ENCODE measurements at places on chromosomes 12 and 14. TPM values are rescaled to one million over a fixed set of nuclear protein-coding genes. Genes with fewer than 3 reads are reported as not detected.

- H3K4me1 ChIP-seq: no peaks in the 10 kb centered on the region
- no peak overlapping the region for H3K4me3 ChIP-seq
- no peaks in the 10 kb centered on the region for H3K36me3 ChIP-seq
- no peaks in the 10 kb centered on the region for H3K27me3 ChIP-seq
- DNase-seq: no peak
These were observed 311.0 kb downstream of the ALG10 start for GRCh38 chr12:34333337-34333736.

The ACVRL1 gene
- total RNA-seq: 0.36 TPM

- H3K4me1 ChIP-seq: 0 out of 2 replicates have a peak, but pooled peaks cover 3% of the 10 kb centered on the region
- peaks cover 85% of the 10 kb centered on the region for H3K36me3 ChIP-seq
- H3K27ac ChIP-seq: no peak overlapping the region
- no peak for DNase-seq
- H3K4me3 ChIP-seq: no peak overlapping the region
These were observed 85.4 kb upstream of the RTL1 start for GRCh38 chr14:100988956-100989355.

DNA sequence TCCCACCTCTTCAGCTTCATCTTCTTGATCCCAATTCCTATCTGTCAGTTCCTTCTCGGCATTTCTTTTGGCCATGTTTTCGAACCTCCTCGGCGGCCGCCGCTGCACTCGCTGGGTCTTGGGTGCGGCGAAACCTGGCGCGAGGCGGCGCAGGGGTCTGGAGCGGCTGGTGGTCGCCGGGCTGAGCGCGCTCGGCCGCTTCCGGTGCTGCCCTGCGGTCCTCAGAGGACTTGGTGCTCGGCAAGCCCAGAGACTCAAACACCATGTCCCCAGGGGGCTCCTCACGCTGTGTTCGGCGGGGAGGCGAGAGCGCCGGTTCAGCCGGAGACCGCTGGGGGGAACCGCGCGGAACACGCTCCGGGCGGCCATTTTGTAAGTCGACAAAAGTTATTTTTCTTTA is 51.8 kb downstream of the PPP1R36 start:
- H3K4me3 ChIP-seq: no peak overlapping the region
- no peaks in the 10 kb centered on the region for H3K27me3 ChIP-seq
- no peak for DNase-seq
- no peaks in the 10 kb centered on the region for H3K36me3 ChIP-seq
- no peaks in the 10 kb centered on the region for H3K4me1 ChIP-seq

- H3K4me3 ChIP-seq: no peak overlapping the region
- H3K27me3 ChIP-seq: no peaks in the 10 kb centered on the region
- no peak overlapping the region for H3K27ac ChIP-seq
- DNase-seq: no peak
- no peaks in the 10 kb centered on the region for H3K4me1 ChIP-seq
These were observed 6.7 kb upstream of the BATF start for GRCh38 chr14:75515629-75515996.

The FZD10 gene
- total RNA-seq: not detected

DNA sequence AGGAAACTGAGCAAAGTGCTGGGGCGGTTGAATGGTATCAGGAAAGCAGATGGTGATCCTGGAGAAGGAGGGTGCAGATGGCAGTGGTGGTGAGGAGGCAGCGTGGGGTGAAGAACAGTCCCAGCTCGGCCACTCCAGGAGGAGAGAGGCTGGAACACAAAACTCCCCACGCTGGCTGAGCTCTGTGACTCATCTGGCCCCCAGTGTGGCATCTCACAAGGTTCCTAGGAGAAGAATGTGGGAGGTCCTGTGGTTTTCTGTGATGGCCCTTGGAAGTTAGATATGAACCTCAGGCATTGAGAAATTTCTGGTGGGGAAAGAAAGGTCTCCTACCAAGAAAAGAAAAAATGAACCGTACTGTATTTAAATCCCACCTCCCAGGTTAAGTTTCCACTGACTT is 8.0 kb upstream of the NRXN3 start:
- no peak overlapping the region for H3K4me3 ChIP-seq
- H3K27me3 ChIP-seq: no peaks in the 10 kb centered on the region
- no peaks in the 10 kb centered on the region for H3K4me1 ChIP-seq
- no peak overlapping the region for H3K27ac ChIP-seq
- no peaks in the 10 kb centered on the region for H3K36me3 ChIP-seq

The ADAMTS20 gene
- 0.03 TPM for total RNA-seq

DNA sequence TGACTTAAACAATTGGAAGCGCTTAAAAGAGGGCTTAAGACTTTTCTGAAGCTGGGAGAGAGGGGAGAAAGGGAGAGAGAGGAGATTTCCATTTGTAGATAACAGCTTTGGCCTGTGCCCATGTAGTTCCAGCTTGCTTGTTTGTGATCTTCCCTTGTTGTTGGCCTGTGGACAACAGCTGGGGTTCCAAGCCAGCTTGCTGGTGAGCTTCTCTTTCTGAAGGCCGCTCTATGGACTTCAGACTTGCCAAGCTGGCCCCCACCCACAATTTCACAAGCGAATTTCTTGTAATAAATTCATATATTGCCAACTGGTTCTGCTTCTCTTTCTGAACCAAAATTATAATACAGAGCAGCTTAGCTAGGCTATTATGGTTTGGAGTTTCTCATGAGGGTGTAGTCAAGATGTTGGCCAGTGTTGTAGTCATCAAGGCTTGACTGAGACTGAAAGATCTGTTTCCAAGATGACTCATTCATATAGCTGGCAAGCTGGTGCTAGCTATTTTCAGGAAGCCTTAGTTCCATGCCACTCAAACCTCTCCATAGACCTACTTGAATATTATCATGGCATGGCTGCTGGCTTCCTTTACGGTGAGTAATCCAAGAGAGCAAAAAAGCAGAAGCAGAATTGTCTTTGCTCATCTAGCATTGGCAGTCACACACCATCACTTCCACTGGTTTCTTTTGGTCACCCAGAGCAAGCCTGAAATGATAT is 89.4 kb downstream of the ATP23 start:
- H3K4me3 ChIP-seq: no peak overlapping the region
- H3K27ac ChIP-seq: no peak overlapping the region
- H3K4me1 ChIP-seq: peaks cover 31% of the 10 kb centered on the region
- H3K27me3 ChIP-seq: peaks cover 2% of the 10 kb centered on the region
- no peaks in the 10 kb centered on the region for H3K36me3 ChIP-seq

DNA sequence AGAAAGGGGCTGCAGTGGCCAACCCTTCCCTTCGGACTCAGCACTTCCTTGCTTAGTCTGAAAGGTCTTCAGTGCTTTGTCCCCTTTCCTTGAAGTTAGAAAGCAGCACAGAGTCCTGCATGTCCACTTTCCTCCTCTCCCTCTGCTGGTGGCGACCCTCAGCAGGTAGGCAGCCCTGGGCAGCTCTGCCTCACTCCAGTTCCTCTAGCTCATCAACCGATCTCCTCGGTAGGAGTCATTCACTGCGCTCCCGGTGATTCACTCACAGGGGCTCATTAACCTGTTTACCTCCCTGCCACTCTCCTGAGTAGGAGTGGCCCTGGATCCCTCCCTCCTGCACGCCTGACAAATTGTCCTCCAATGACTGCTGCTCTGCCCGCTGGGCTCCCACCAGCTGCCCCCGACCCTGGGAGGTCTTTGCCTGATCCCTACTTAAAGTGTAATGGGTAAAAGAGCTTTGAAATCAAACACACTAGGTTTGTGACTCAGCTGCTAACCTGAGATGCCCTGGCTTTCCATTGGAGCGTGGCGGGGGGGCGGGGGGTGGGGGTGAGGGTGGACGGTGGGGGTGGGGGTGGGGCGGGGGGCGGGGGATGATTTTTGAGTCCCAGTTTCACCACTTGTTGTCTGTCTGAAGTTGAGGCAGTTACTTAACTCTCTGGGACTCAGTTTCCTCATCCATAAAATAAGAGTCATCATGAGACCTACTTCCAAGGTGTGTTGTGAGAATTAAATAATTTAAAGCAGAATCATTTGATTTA is 4.2 kb downstream of the SCNN1A start:
- peak; percentile 88 for DNase-seq
- no peaks in the 10 kb centered on the region for H3K36me3 ChIP-seq
- peaks cover 30% of the 10 kb centered on the region for H3K4me1 ChIP-seq
- H3K27ac ChIP-seq: peak overlapping the region; percentile 28
- H3K27me3 ChIP-seq: no peaks in the 10 kb centered on the region
- H3K4me3 ChIP-seq: no peak overlapping the region

DNA sequence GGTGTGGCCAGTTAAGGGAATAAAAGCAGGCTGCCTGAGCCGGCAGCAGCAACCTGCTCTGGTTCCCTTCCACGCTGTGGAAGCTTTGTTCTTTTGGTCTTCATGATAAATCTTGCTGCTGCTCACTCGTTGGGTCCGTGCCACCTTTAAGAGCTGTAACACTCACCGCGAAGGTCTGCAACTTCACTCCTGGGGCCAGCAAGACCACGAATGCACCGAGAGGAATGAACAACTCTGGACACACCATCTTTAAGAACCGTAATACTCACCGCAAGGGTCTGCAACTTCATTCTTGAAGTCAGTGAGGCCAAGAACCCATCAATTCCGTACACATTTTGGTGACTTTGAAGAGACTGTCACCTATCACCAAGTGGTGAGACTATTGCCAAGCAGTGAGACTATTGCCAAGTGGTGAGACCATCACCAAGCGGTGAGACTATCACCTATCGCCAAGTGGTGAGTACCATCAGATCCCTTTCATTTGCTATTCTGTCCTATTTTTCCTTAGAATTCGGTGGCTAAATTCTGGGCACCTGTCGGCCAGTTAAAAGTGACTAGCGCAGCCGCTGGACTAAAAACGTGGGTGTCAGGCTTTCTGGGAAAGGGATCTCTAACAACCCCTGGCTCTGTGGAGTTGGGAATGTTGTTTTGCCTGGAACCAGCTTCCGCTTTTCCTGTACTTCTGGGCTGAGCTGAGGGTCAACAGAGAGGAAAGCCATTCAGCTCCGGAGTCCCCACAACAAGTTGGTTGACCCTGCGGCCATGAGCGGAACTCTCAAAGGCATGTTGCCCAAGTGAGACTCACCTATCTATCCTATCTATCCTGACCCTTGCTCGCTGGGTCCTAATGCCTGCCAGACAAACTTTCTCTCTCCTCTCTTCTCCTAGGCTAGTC is at the start of gene DHRS2:
Gene DHRS2, plus strand, starts transcription at position 48 of the 895 bp plus-strand sequence. CDS start 2,501 bp downstream, outside the sequence.
- no peak within 1 kb of the TSS for H3K4me3 ChIP-seq
- H3K4me1 ChIP-seq: no peaks in the 10 kb centered on the region
- no peaks in the 10 kb centered on the region for H3K36me3 ChIP-seq
- no peaks in the 10 kb centered on the region for H3K27me3 ChIP-seq

DNA sequence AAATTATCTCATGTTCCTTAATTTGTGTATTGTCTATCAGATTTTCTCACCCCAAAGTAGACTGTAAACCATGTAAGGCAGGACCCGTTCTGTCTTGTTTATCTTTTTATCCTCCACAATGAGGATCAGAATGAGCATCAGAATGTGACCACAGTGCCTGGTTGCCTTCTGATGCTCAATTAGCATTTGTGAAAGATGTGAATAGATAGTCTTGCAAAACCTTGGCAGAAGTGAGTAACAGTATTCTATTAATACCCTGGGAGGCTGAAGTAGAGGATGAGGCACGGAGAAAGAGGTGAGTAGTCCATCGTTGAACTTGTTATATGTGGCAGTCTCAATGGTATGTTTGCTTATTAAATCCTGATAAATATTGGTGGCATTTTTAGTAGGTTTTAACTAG is 781.4 kb downstream of the NRXN3 start:
- H3K27me3 ChIP-seq: no peaks in the 10 kb centered on the region
- no peak overlapping the region for H3K27ac ChIP-seq
- no peak for DNase-seq
- no peaks in the 10 kb centered on the region for H3K36me3 ChIP-seq
- no peak overlapping the region for H3K4me3 ChIP-seq

The TDRD9 gene
- not detected for total RNA-seq

DNA sequence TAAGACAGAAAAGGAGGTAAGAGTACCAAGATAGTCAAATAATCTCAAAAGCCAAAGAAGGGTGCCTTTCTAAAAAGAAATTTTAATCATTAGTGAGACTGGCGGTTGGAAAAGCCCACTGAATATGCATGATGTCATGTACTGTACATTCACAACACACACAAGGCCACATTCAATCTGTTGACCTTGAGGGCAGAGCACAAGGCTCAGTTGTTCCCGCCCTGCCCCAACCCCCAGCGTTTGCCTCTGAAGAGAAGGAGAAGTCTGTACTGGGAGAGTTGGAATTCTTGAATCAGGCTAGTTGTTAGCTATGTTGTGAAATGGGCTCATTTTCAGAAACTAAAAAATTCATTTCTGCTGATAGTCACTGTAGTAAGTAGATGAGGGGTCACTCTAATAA is 50.2 kb upstream of the NID2 start:
- H3K4me3 ChIP-seq: no peak overlapping the region
- no peaks in the 10 kb centered on the region for H3K36me3 ChIP-seq
- DNase-seq: no peak
- no peaks in the 10 kb centered on the region for H3K4me1 ChIP-seq
- no peak overlapping the region for H3K27ac ChIP-seq

GRCh38 chr12:124264089-124264795 is 30.7 kb upstream of the RFLNA start:
- no peak overlapping the region for H3K27ac ChIP-seq
- no peak overlapping the region for H3K4me3 ChIP-seq
- H3K36me3 ChIP-seq: no peaks in the 10 kb centered on the region
- no peaks in the 10 kb centered on the region for H3K27me3 ChIP-seq
- peaks cover 10% of the 10 kb centered on the region for H3K4me1 ChIP-seq
- no peak for DNase-seq

The PLD4 gene
- not detected for total RNA-seq

DNA sequence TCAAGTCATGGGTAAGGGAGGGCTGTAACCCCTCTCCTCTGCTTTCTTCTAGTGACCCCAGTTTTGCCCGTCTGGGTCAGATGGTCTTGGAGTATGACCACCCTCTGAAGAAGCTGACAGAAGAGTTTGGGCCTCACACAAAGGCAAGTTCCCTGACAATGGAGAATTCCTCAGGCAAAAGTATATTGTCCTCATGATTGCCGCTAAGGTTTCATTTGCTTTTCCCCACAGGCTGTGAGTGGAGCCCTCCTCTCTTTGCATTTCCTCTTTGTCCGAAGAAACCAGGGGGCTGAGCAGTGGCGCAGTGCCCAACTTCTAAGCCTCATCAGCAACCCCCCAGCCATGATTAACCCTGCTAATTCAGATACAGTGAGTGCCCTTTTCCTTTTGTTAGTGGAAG is 12.1 kb downstream of the NCKAP1L start:
- no peaks in the 10 kb centered on the region for H3K4me1 ChIP-seq
- H3K36me3 ChIP-seq: no peaks in the 10 kb centered on the region
- DNase-seq: no peak

DNA sequence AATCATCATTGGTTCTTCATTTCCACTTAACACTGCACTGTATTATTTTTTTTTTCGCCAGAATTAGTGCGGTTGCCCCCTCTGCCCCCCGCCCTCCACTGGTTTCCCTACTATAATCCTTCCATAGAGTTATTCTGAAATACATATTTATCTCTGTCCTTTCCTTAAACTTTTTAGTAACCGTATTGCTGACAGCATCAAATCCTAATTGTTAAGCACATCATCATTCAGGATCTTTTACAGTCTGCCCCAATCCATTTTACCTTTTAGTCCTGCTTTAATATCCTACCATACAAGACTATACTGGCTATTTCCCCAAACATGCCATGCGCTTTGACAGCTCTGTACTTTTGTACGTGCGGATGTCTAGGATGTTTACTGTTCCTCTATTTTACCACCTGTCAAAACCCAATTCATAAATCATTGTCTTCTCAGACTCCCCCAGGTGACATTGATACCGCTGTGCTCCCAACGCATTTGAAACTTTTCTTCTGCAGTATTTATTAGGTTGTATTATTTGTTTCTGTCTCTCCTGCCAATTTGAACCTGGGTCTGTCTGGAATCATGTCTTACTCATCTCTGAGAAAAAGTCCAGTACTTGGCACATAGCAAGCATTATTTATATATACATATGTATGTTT is 1.0 kb downstream of the FGFR1OP2 start:
- H3K27me3 ChIP-seq: no peaks in the 10 kb centered on the region
- H3K27ac ChIP-seq: peak overlapping the region; percentile 93
- peak overlapping the region; percentile 86 for H3K4me3 ChIP-seq
- H3K4me1 ChIP-seq: peaks cover 14% of the 10 kb centered on the region
- H3K36me3 ChIP-seq: no peaks in the 10 kb centered on the region

All from SJCRH30 (cell line).